ENCODE measurements at places on chromosomes 6 and 20.

DNA sequence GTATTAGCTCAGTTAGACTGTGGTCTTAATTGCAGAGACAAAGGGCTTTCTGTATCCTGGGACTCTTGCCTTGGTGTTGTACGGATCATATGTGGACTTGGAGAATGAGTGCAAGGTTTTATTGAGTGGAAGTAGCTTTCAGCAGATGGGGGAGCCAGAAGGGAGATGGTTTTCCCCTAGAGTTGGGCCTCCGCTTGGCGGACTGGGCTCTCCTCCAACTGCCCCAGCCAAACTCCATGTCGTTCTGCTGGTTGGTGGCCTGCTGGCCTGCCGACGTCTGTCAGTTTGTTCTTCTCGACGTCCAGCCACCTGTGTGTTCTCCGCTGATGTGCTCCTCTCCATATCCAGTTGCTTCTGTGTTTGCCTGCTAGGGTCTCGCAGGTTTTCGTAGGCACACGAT, 189.5 kb upstream of the FLRT3 start:
- DNase-seq, result no peak

GRCh38 chr6:101224751-101225150, 168.8 kb upstream of the GRIK2 start:
- DNase-seq, result no peak

- DNase-seq, result no peak
These were observed 29.6 kb upstream of the CRIP3 start for GRCh38 chr6:43338243-43338642.

DNA sequence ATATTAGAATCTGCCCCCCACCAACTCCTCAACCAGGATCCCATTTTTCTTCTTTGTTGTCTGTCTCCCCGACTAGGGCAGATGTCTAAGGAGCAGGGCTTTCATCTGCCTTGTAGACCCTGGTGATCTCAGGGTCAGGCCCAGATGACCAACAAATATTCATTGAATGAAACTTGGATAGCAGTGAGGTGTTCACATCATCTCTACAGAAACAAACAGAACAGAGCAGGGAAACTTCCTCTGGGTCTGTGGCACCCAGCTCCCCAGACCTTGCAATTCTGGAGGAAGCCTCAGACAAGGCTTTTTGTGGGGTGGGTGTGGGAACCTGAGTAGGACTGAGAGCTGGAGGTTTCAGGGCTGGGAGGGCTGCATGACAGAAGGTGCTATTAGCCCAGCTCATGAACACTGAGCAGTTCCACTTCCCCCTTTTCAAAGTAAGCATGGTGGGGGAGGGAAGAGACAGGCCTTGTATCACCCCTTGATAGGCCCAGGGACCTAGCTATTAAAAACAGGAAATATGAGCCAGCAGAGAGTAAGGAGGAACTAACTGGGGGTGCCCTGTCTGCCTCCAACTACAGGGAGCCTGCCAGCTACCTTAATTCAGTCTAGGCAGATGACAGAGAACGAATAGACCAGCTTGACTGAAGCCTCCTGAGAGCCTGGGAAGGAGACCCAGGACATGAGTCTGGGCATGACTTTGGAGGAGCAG, 37.3 kb upstream of the TOP1 start:
- DNase-seq, result peak; percentile 19

- no peak for DNase-seq
These were observed 179.3 kb upstream of the DTNBP1 start for GRCh38 chr6:15841937-15842726.

DNA sequence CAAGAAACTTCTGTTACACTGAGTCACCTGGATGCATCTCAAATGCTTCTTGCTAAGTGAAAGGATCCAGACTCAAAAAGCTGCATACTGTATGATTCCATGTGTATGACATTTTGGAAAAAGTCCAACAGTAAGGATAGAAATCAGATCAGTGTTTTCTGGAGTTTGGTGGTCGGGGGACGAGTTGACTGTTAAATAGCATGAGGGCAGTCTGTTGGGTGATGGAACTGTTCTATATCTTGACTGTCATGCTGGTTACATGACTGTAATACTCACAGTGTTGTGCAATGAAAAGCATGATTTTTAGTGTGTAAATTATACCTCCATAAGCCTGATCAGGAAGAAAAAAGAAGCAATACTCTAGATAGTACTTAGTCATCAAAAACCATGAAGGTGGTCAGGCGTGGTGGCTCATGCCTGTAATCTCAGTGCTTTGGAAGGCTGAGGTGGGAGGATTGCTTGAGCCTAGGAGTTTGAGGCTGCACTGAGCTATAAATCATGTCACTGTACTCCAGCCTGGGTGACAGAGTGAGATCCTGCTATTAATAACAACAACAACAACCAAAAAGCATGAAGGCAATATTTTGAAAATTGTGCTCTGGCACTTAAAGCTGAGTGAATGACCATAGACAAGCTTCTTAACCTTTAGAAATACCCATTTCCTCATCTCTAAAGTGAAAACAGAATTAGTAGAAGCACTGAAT, 30.5 kb upstream of the SASH1 start:
- no peak for DNase-seq

GRCh38 chr6:162817196-162817595, 89.4 kb downstream of the PACRG start:
- DNase-seq, result no peak

DNA sequence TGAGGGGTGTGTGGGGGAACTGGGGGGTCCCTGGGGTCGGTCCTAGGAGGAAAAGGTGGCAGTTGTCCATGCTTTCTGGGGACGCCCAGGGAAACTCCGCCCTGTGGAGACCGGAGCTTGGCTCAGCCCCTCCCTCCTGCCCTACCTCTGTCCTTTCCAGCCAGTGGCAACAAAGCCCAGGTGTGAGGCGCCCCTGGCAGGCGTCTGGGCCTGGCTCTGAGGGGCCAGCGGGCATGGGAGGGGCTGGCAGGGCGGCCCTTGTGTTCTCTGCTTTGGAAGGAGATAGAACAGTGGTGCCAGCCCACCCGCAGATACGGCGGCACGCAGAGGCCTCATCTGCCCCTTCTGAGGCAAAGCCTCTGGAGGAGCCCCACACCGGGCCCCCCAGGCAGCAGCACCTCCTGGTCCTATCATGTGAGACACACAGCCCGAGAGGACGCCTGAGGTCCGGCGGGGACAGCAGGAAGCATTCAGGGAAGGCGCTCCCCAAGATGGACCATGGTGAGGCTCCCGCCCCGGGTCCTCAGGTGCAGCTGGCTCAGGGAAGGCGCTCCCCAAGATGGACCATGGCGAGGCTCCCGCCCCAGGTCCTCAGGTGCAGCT, 47.9 kb downstream of the YTHDF1 start:
- DNase-seq, result no peak

- DNase-seq, result no peak
These were observed 58.9 kb upstream of the SGK1 start for GRCh38 chr6:134376785-134377184.

DNA sequence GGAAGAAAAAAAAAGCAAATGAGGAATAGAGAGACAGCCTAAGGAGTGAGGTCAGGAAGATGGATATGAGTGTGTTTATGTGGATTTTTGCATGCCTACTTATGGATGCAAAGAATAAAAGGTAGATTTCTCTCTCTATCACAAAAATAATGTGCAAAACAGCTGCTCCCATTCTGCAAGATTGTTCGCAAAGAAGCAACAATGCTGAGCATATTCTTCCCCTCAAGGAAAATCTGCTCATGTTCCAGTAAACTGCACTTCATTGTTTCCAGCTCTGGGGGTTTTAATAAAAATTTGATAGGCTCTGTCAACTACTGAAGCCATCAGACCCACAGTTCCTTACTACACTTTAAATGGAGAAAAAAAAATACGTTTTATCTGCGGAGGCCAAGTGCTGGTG, 177.3 kb downstream of the COL9A1 start:
- no peak for DNase-seq

- no peak for DNase-seq
These were observed 850.5 kb upstream of the GJE1 start for GRCh38 chr6:141282263-141282662.

GRCh38 chr6:47278545-47278944, 31.2 kb downstream of the TNFRSF21 start:
- peak; percentile 80 for DNase-seq

DNA sequence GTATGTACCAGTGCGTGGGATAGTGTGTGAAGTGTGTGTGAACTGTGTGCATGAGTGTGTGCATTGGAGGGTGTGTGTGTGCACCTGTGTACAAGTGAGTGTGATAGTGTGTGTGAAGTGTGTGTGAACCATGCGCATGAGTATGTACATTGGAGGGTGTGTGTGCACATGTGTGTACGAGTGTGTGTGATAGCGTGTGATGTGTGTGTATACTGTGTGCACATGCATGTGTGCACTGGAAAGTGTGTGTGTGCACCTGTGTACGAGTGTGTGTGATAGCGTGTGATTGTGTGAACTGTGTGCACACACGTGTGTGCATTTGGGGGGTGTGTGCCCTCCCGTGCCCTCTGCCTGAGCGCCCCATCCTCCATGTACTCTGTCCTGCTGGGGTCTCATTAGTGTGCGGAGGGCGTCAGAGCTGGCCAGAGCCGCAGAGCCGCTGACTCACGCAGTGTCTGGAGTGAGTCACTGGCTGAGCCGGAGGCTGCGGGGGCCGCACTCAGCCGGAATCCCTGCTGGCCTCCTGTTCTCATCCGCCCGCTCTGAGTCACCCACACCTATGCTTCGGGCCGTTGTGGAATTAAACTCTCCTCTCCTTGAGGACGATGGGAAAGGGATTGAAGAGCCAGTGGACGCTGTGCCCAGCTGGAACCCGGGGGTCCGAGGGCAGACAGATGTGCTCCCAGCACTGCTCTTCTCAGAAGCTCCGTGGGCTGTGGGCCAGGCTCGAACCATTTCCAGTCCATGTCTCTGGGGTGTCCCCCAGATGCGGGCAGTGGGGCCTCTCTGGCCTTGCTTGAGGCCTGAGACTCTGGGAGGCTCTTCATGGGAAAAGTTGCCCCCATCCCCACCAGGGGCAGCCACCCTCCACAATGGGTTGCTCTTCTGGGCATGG, 27.3 kb upstream of the STX16 start:
- DNase-seq, result peak; percentile 93

GRCh38 chr6:27760464-27760863, 151.7 kb downstream of the OR2B2 start:
- DNase-seq, result no peak

DNA sequence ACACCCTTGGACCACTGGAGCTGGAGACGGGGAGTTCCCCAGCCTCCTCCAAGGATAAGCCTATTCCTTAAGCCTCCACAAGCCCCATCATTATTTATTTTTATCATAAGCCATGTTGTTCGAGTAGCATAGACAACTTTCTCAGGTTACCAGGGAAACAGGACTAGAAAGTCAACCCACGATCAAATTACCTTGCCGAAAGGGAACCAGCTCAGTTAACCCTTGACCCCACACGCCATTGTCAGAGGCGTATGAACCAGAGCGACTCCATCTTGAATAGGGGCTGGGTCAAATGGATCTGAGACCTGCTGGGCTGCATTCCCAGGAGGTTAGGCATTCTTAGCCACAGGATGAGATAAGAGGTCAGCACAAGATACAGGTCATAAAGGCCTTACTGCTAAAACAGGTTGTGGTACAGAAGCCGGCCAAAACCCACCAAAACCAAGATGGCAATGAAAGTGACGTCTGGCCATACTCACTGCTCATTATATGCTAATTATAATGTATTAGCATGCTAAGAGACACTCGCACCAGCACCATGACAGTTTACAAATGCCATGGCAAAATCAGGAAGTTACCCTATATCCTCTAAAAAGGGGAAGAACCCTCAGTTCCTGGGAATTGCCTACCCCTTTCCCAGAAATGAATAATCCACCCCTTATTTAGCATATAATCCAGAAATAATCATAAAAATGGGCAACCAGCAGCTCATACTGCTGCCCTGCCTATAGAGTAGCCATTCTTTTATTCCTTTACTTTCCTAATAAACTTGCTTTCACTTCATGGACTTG, 22.4 kb downstream of the SYNJ2 start:
- DNase-seq, result no peak

DNA sequence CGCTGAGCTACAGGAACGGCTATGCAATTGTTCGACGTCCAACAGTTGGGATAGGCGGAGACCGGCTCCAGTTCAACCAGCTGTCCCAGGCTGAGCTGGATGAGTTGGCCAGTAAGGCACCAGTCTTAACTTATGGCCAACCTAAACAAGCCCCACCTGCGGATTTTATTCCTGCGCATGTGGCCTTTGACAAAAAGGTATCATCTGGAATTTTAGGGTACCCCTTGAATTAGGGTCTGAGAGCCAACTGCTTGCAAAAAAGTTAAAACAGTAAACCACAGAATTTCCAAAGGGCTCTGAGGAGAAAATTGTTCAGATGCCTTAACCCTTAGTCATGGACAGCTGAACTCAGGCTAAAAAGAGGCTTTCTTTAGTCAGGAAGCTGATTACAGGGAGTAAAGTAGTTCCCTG, 3.8 kb downstream of the EFHC1 start:
- peak; percentile 85 for DNase-seq

DNA sequence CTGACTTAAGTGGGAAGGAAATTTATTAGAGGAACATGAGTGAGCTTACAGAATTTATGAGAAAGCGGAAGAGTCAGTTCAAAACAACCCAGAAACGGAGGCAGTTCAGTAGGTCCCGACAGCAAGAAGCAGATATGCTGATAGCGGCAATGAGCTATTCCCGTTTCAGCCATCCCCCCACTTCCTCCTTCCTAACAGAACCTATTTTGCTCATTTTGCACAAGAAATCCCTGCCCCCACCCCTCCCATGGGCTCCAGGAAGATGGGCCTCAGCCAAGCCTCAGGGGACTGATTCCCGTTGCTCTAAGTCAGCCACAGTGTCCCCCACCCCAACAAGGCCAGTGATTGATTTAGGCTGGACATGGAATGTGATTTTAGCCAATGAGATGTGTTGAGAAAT, 157.5 kb downstream of the CEBPB start:
- DNase-seq, result no peak

DNA sequence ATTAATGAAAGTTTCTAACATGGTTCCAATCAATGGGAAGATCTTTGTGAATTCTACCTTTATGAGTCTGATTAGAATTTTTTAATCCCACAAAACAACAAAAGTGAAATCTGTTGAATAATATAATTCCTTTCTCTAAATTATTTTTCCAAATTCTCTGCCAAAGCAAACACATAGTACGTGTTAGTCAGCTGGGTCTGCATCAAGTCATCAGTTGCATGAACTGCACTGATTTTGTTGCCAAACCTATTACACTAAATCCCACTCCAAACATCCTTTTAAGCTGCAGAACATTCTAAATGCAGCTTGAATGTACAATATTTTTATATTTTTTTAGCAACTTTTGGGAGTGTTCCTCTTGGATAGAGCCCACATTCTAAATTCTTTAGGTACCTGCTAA, 199.0 kb upstream of the HSF2 start:
- DNase-seq, result peak; percentile 39

- peak; percentile 32 for DNase-seq
These were observed 24.6 kb upstream of the CTNNBL1 start for GRCh38 chr20:37669062-37669772.

GRCh38 chr6:53793318-53794136, 1.3 kb upstream of the LRRC1 start:
- DNase-seq, result peak; percentile 29

- no peak for DNase-seq
These were observed 150.4 kb upstream of the PHACTR3 start for GRCh38 chr20:59453759-59454560.

DNA sequence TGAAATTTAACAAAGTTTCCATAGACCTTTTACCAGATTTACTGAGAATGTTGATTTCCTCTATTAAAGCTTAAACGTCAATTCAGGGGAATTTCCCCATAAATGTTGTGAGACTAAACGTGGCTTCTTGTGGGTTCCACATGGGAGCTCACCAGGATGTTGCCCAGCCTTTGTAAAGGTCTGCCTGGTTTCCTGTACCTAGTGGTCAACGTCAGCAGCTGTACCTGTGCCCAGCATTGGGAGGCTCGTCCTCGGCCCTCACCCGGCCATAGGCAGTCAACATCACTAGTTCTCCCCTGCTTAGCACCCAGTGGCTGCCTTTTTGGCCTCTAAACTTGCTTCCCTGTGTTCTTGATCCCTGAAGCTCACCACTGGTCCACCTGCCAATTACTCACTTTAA, 22.1 kb upstream of the CD83 start:
- no peak for DNase-seq

Measured in foreskin fibroblast (primary cell).